ENCODE measurements at places on chromosomes 11 and 22. TPM values are rescaled to one million over a fixed set of nuclear protein-coding genes. Genes with fewer than 3 reads are reported as not detected.
A peak's percentile ranks its signal among the peaks of the same experiment; 100 is the strongest.

Gene ZC3H12C
- 20.9 TPM for total RNA-seq

Gene MPPED2
- 35.5 TPM for total RNA-seq

- H3K4me1 ChIP-seq: no peaks in the 10 kb centered on the region
- H3K36me3 ChIP-seq: no peaks in the 10 kb centered on the region
- H3K4me3 ChIP-seq: no peak overlapping the region
- peak; percentile 54 for DNase-seq
- H3K27ac ChIP-seq: peak overlapping the region; percentile 66
- no peaks in the 10 kb centered on the region for H3K27me3 ChIP-seq
Measured at GRCh38 chr11:10351765-10352641, 47.1 kb downstream of the ADM start.

- no peak for DNase-seq
- no peak overlapping the region for H3K4me3 ChIP-seq
- peaks cover 4% of the 10 kb centered on the region for H3K27me3 ChIP-seq
Measured at GRCh38 chr22:49999946-50000586, 12.5 kb downstream of the IL17REL start.

- no peaks in the 10 kb centered on the region for H3K27me3 ChIP-seq
- H3K4me1 ChIP-seq: peaks cover 25% of the 10 kb centered on the region
- no peak overlapping the region for H3K4me3 ChIP-seq
- peak overlapping the region; percentile 68 for H3K27ac ChIP-seq
- no peaks in the 10 kb centered on the region for H3K36me3 ChIP-seq
- no peak for DNase-seq
Measured at GRCh38 chr11:78039391-78039918, 16.4 kb upstream of the KCTD14 start.

DNA sequence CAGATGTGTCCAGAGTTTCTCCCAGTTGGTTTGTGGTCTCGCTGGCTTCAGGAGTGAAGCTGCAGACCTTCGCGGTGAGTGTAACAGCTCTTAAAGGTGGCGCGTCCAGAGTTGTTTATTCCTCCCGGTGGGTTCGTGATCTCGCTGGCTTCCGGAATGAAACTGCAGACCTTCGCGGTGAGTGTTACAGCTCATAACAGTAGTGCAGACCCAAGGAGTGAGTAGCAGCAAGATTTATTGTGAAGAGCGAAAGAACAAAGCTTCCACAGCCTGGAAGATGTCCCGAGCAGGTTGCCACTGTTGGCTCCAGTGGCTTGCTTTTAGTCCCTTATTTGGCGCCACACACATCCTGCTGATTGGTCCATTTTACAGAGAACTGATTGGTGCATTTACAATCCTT is 1.8 kb upstream of the PGA3 start:
- H3K36me3 ChIP-seq: no peaks in the 10 kb centered on the region
- H3K4me1 ChIP-seq: no peaks in the 10 kb centered on the region
- H3K27ac ChIP-seq: no peak overlapping the region
- no peak overlapping the region for H3K4me3 ChIP-seq

DNA sequence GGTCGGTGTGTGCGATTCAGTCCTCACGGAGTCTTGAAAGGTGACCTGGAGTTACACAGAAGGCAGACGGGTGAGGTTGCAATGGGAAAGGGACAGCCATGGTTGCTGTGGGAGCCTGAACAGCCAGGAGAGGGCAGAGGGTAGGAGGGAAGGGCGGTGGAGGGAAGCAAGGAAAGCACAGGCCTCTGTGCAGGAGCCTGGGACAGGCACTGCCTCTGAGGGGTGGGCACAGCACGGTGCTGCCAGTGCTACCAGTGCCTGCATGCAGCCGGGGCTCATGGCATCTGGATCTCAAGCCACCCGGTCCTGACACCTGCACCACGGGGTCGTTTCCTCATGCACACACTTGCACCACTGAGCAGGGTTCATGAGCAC is 401.0 kb downstream of the TBC1D22A start:
- H3K4me3 ChIP-seq: no peak overlapping the region
- no peaks in the 10 kb centered on the region for H3K36me3 ChIP-seq
- peaks cover 15% of the 10 kb centered on the region for H3K4me1 ChIP-seq
- H3K27ac ChIP-seq: no peak overlapping the region

DNA sequence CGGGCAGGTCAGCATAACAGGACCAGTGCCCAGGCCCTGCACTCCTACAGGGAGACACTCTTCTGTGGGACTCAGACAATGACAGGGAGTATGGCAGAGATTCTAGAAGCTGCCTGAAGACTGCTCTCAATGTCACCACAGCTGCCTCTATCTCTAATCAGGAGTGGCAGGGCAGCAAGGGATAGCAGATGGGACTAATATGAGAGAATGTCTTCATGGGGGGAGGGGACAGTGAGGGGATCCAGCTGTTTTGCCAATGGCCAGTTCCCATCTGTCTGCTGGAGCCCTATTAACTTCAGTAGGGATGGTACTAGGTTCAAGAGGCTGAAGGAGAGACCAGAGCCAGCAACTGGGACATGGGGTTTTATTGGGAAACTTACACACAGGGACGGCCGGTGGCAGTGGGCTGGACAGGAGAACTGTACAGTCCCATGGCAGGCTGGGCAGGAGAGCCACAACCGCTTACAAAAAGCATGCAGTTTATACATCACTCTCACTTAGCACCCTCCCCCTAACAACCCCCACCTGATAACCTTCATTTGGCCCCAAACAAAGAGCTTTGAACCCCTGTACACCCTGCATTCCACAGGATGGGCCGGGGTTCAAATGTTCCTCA is 2.5 kb upstream of the CD82 start:
- H3K4me3 ChIP-seq: no peak overlapping the region
- no peaks in the 10 kb centered on the region for H3K36me3 ChIP-seq
- DNase-seq: no peak
- H3K4me1 ChIP-seq: peaks cover 19% of the 10 kb centered on the region
- H3K27me3 ChIP-seq: no peaks in the 10 kb centered on the region
- no peak overlapping the region for H3K27ac ChIP-seq

DNA sequence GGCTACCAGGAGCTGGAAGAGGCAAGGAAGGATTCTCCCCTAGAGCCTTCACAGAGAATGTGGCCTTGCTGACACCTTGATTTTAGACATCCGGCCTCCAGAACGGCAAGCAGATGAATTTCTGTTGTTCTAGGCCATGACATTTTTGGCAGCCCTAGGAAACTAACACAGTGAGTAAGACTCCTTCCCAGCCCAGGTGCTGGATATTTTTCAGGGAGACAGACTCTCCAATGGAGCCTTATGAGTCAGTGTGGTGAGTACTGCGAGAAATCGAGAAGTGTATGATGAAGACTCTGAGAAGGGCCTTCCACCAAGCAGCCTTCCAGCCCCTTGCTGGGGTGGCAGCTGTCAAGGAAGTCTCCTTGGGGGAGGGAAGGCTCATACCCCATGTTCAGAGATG is 114.4 kb downstream of the OSBP2 start:
- no peaks in the 10 kb centered on the region for H3K4me1 ChIP-seq
- no peaks in the 10 kb centered on the region for H3K36me3 ChIP-seq
- no peaks in the 10 kb centered on the region for H3K27me3 ChIP-seq
- no peak overlapping the region for H3K27ac ChIP-seq

DNA sequence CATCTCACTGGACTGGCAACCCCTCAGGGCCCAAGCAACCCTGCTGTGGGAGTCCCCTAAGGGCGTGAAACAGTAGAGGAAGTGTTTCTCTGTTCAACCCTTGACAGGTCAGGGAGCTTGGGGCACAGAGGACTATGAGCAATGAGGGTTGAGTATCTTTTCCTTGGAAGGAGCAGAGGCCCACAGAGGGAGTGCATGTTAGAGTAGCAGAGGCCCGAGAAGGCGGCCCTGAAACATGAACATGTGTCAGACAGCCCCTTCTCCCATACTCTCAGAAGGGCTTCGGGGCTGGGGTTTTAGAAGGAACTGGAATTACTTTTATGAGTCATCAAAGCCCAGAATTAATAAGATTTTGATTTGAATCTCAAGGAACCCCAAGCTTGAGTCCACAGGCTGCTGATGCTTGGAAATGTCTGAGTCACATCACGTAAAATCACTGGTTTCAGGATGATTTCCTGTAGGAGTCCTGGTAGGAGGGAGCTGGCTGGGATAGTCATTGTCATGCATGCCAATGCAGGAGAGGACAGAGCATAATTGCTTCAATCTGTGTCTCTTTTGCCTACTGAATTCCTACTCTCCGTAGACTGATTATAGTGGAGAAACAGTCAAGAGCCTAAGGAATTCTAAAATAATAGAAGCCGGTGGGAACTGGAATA is 22.6 kb downstream of the C11orf71 start:
- DNase-seq: no peak
- H3K4me1 ChIP-seq: no peaks in the 10 kb centered on the region
- H3K4me3 ChIP-seq: no peak overlapping the region
- H3K27me3 ChIP-seq: no peaks in the 10 kb centered on the region
- H3K36me3 ChIP-seq: no peaks in the 10 kb centered on the region

DNA sequence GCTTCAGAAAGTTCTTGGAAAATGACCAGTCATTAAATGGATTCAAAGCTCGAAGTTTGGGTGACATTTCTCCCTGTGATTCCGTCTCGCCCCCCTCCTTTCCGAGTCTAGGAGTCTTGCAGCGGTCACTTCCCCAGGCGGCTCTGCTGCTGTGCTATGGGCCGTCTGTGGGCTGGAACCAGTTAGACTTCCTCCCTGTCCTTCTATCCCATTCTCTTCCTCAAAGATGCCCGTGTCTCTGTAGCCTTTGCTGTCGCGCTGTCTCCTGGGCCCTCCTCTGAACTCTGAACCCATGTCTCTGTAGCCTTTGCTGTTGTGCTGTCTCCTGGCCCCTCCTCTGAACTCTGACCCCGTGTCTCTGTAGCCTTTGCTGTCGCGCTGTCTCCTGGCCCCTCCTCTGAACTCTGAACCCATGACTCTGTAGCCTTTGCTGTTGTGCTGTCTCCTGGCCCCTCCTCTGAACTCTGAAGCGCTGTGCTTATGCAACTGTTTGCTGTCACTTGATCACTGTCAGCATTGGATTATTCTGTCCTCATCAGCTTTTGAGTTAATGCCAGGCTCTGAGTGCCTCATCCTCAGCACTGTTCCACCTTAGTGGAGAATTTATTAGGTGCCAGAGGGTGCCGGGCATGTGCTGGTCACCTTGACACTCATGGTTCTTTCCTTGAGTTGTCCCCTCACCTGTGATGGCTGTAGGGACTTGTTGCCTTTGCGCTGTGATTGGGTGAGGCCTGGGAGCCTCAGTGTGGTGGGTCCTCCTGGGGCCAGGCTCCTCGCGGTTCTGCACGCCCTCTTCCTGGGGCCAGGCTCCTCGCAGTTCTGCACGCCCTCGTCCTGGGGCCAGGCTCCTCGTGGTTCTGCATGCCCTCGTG is 173.3 kb downstream of the TBC1D22A start:
- peak overlapping the region; percentile 53 for H3K27ac ChIP-seq
- H3K4me1 ChIP-seq: peaks cover 33% of the 10 kb centered on the region
- no peaks in the 10 kb centered on the region for H3K36me3 ChIP-seq
- DNase-seq: peak; percentile 36

DNA sequence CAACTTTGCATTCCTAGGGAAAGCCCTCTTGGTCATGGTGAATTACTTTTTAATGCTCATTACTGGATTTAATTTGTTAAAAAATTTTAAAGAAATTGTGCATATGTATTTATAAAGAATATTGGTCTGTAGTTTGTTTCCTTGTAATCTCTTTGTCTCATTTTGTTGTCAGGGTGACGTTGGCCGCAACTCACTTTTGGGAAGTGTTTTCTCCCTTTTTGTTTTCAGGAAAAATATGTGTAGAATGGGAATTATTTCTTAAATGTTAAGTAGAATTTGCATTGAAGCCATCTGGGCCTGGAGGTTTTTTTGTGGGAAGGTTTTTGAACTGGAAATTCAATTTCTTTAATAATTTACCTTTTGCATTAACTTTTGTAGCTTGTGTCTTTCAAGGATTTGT is 149.1 kb downstream of the UVRAG start:
- no peak overlapping the region for H3K4me3 ChIP-seq
- H3K4me1 ChIP-seq: no peaks in the 10 kb centered on the region
- H3K36me3 ChIP-seq: no peaks in the 10 kb centered on the region
- no peaks in the 10 kb centered on the region for H3K27me3 ChIP-seq
- no peak for DNase-seq
- no peak overlapping the region for H3K27ac ChIP-seq

- no peak overlapping the region for H3K4me3 ChIP-seq
- no peak overlapping the region for H3K27ac ChIP-seq
- H3K4me1 ChIP-seq: peaks cover 5% of the 10 kb centered on the region
- H3K36me3 ChIP-seq: no peaks in the 10 kb centered on the region
Measured at GRCh38 chr11:72869831-72870230, 55.6 kb downstream of the ATG16L2 start.

DNA sequence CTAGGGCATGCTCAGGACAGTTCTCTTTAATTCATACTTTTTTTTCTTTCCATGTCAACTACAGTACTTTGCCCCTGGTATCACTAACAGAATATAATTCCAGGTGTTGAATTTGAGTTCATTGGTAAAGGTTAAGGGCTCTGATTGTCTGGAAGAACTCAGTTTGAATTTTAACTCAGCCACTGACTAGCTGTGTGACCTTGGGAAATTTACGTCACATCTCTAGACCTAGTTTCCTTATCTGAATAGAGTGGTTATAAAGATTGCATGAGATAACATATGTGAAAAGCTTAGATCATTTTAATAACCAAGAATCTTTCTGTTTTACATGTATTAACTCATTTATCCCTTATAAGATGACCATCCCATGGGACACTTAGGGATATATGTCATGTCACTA is 15.8 kb upstream of the ZC3H12C start:
- no peaks in the 10 kb centered on the region for H3K27me3 ChIP-seq
- DNase-seq: no peak
- H3K4me3 ChIP-seq: no peak overlapping the region
- no peaks in the 10 kb centered on the region for H3K36me3 ChIP-seq
- H3K27ac ChIP-seq: no peak overlapping the region

GRCh38 chr11:114085965-114086793 is 26.7 kb downstream of the ZBTB16 start:
- no peak overlapping the region for H3K4me3 ChIP-seq
- peak overlapping the region; percentile 92 for H3K27ac ChIP-seq
- peak; percentile 83 for DNase-seq
- peaks cover 9% of the 10 kb centered on the region for H3K36me3 ChIP-seq
- H3K27me3 ChIP-seq: no peaks in the 10 kb centered on the region

DNA sequence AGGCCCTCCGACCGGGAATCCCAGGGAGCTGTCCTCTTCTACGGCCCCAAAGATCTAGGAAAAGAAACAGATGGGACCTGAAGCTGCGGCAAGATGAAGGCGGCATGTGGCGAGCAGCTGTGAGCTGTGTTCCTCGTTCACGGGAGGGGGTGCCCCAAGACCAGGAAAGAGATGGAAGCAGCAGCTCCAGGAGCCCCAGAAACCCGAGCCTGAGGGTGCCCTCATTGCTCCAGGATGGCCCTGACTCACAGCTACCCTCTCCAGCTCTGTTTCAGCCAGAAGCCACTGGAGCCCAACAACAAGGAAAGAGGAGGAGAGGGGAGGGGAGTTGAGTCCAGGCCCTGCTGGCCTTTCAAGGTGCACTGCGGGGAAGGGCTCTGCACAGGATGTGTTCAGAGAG is 23.7 kb upstream of the NAP1L4 start:
- no peak overlapping the region for H3K27ac ChIP-seq
- H3K4me3 ChIP-seq: no peak overlapping the region
- peaks cover 3% of the 10 kb centered on the region for H3K4me1 ChIP-seq
- no peaks in the 10 kb centered on the region for H3K27me3 ChIP-seq
- no peak for DNase-seq
- H3K36me3 ChIP-seq: peaks cover 64% of the 10 kb centered on the region

All from thyroid gland (tissue), 4 donors.